NCI-H524 (cell line): ENCODE measurements at places on chromosomes 1 and 21.
A peak's percentile ranks its signal among the peaks of the same experiment; 100 is the strongest.

GRCh38 chr1:107545056-107545577 is 404.3 kb downstream of the NTNG1 start:
- no peak for DNase-seq

DNA sequence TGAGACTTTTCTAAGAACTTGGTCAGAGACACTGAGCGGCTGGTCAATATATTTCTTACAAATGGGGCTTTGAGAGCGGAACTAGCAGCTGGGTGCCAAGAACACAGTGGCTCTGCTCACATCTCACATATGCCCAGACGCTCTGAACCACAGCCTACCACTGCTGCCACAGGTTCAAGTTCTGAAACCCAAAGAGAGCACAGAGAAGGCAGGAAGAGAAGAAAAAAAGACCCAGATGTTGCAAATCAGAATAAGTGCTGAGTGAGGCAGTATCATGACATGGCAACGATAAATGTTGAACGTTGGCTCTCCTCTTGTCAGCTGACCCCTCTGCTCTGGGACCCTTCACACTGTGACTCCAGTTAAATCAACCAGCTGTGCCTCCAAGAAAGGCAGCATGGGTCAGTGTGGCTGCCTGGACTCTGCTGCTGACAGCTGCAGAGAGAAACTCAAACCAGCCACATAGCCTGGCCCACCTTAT is 26.4 kb downstream of the HIVEP3 start:
- peak; percentile 10 for DNase-seq

DNA sequence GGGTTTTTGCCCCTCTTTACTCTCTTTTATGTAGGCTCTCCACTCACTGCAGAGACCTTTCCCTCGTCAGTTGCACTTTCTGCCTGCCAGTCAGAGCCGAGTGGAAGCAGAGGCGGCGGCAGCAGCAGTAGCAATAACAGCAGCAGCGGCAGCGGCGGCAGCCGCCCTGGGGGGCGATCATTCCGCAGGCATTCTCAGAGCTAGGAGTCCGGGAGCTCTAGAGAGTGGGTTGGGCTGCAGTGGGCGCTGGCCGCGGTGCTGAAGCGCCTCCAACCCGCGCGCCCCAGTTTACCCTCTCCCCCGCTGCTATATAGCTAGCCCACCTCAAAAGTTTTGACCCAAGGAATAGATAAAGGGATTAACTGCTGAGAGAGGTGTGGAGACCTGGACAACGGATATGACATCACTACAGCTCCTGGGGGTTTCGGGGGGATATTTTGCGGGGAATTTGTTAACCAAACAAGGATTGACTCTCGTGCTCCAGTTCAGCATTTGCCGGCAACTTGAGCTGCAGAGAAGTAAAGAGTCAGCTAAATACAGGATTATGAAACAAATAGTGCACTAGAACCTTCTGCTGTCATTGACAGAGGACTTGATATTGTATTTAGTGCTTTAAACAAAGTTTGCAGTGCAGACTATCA is at the start of gene OLFM3:
Gene OLFM3 (minus strand): TSS at position 102 of the 641 bp plus-strand sequence.
- peak; percentile 21 for DNase-seq

DNA sequence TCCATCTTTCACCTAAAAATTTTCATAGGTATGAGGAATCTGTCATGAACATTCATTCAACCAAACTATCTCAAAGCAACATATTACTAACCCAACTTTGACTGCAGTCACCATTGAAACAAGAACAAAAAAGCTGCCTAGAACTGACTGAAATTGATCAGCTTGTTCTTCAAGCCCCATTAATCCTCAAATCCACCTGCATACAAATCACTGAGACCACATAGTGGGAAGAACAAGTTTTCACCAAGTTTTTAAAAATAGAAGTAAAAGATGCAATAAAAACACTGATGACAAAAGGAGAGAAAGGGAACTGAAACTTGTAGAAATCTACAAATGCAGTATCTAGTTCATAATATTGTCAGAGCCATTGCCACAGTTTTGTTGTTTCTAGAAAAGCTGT is 6.1 kb downstream of the SORT1 start:
- DNase-seq: no peak

DNA sequence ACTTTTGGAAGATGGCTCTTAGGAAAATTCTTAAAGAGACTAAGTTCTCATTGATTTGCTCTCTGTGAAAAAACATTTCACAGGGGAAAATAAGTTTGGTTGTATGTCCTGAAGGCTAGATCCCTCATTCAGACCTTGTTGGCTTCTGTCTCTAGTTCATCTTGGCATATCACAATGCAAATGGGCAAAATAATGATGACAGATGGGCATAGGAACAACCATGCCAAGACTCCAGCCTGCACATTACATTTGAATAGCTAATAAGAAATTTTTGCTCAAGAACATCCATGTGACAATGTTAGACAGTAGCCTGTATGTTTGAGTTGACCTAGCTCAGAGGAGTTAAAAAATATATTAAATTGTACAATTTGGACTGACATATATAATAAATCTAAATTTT is 292.9 kb downstream of the PLA2G4A start:
- no peak for DNase-seq

- DNase-seq: no peak
Measured at GRCh38 chr1:17891205-17892110, 136.3 kb downstream of the ACTL8 start.

- DNase-seq: no peak
Measured at GRCh38 chr1:5198328-5198727, 543.9 kb downstream of the AJAP1 start.

DNA sequence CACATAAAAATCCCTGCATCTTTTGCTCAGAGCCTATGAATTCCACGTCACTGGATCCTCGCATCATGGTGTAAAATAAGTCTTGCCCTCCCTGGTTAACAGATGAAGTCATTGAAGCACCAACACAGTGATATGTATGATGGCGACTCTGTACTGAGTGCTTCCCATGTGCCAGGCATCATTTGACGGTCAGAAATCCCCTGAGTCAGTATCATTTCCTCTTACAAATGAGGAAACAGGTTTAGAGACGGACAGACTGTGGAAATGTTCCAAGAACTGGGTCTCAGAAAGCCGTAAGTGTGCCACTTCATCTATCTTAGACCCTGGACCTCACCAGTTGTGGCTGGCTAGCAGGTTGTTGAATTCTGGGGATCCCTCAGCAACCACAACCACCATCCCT is 5.1 kb upstream of the OLFML2B start:
- DNase-seq: no peak

DNA sequence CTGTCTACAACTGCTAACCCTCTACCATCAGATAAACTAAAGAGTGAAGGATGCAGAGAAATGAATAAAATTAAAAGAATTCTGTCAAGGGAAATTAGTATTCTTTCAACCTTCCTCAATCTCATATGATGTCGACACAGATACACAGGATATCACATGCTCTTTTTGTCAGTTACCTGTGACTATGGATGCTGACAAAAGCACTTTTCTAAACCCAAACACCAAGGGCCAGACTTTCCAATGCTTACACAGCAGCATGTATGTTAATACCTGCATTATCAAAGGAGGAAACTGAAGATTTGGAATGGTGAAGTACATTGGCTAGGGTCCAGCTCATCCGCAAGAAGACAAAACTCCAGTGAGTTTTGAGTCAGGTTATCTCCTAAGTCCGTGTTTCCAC is 294.0 kb downstream of the SMYD3 start:
- DNase-seq: no peak

- no peak for DNase-seq
Measured at GRCh38 chr1:71236503-71236902, 155.7 kb upstream of the ZRANB2 start.
